ENCODE measurements at places on chromosomes 4 and X.

GRCh38 chr4:183304067-183304466 is 16.0 kb downstream of the CLDN22 start:
- DNase-seq: no peak

GRCh38 chrX:38661561-38661960 is 100.2 kb downstream of the TSPAN7 start:
- DNase-seq: no peak

GRCh38 chr4:186227221-186227620 is at the start of gene KLKB1:
Gene KLKB1, plus strand, starts transcription at chr4:186227507. Its CDS starts 689 bp downstream, at chr4:186228196.
- no peak for DNase-seq

- DNase-seq: no peak
These were observed 43.3 kb downstream of the MAML3 start for GRCh38 chr4:140110542-140111215.

DNA sequence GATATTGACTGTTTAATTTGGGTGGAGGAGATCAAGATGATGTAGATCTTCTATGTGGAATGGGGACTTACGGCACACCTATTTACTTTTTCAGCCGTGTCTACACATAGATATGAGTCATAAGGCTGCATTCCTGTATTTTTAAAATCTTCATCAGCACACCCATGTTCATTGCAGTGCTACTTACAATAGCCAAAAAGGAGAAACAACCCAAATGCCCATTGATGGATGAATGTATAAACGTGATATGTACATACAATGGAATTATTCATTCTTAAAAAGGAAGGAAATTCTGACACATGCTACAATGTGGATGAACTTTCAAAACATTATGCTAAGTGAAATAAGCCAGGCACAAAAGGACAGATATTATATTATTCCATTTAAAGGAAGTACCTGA is 98.6 kb downstream of the AASDH start:
- no peak for DNase-seq

GRCh38 chr4:31662951-31663350 is 942.8 kb downstream of the PCDH7 start:
- DNase-seq: no peak

DNA sequence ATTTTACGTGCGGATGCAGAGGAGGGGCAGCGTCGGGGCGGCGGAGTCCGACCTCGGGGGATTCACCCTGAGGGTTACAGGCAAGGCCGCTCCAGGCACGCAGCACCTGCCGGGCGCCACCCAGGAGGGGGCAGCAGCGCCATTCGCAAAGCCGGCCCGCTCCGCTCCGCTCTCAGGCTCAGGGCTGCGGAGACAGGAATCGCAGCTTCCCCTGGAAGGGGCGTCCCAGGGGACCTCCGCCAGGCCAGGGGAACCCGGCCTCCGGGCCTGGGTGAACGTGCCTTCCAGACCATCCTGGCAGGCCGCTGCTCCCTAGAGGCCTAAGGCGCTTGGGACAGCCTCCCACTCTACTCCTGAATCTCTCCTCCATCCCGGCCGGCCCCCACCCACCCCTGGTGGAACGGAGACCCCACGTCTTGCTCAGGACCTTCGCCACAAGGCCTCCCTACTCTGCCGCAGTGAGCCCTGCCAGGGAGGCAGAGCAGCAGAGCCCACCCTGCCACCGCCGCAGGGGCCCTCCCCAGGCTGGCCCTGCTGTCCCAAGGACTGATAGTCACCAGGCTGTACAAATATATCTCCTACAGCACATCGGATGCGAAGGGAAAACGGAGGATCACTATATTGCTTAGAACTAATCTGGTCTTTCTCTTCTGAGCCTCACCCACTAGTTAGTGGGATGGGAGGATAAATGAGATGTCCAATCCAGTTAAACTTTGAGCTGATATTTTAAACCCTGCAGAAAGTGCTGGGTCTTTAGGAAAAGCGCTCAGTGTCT is 115.0 kb downstream of the SMIM20 start:
- DNase-seq: no peak

DNA sequence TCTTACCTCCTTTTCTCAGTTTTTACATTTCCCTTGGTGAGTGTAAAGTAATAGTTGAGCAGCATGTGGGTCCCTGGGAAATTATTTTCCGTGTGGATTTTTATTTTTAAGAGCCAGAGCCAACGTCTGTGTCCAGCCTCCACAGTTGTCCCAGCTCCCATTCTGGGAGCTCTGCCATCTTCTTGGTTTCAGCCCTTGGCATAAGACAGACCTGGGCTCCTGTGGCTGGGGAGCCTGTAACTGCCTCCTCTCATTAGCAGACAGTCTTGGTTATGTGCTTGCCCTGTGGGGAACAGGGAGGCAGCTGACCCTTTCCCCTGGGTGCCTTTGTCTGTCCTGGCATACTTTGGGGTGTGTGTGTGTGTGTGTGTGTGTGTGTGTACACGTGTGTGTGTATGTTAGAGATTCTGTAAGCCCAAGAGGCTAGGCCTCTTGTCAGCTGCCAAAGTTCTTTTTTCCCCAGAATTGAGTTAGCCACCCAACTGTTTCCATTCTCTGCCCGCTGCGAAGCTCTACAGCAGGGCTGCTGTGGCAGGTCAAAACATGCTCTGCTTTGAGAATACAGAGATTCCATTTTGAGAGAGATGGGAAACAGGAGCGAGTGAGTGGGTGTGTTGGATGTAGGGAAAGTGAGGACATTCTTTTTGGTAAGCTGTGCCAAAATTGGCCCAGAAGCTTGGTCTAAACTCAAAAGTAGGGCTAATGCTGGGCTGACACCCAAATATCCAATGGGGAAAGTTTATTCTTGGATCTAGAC is 140.7 kb downstream of the TMEM164 start:
- DNase-seq: no peak

GRCh38 chr4:6272863-6273660 is 3.4 kb downstream of the WFS1 start:
- DNase-seq: peak; percentile 64

DNA sequence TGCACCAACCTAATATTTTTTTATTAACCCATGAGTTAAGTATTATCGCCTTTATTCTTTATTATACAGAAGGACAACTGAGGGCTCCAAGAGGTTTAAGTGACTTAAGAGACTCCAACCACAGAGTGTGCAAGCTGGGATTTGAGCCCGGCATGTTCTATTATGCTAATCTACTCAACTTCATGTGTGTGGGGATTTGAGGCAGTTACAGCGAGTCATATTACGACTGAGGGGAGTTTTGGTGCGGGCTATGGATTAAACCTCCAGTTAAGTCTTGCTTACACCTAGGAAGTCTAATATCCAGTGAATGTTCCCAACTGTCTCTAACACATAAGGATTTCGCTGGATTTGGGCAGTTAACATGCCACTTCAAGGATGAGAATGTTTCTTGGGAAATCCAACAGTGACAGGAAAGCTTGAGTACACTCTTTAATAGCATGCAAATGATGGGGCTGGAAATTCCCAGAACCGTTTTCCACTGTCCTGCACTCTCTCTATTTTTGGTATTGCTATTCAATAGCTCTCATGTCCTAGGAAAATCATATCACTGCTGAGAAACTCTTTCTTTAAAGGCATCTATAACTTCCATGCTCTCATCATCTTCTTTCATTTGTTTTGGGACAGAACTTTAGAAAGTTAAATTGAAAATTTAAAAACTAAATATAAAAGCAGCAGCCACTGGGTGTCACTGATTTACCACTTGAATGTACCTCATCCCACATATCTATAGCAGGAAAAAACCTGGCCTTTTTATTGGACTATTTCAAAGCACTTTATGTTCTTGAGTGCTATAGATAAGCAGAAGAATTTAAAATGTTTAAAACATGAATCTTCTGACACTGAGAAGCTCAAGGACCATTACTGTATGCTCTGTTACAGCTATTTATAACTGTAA is 165.1 kb upstream of the TTC29 start:
- peak; percentile 11 for DNase-seq

DNA sequence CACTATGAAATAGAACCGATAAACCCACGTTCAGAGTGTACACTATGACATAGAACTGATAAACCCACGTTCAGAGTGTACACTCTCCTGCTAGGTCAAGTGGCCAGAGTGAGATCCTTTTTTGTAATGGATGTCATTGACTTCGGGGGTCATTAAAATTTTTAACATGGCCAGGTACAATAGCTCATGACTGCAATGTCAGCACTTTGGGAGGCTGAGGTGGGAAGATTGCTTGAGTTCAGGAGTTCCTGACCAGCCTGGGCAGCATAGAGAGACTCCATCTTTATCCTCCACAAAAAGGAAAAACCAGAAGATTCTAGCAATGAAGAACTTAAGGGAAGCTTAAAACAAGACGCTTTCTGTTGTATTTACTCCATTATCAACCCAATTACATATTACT is 439.7 kb upstream of the FRG1 start:
- no peak for DNase-seq

DNA sequence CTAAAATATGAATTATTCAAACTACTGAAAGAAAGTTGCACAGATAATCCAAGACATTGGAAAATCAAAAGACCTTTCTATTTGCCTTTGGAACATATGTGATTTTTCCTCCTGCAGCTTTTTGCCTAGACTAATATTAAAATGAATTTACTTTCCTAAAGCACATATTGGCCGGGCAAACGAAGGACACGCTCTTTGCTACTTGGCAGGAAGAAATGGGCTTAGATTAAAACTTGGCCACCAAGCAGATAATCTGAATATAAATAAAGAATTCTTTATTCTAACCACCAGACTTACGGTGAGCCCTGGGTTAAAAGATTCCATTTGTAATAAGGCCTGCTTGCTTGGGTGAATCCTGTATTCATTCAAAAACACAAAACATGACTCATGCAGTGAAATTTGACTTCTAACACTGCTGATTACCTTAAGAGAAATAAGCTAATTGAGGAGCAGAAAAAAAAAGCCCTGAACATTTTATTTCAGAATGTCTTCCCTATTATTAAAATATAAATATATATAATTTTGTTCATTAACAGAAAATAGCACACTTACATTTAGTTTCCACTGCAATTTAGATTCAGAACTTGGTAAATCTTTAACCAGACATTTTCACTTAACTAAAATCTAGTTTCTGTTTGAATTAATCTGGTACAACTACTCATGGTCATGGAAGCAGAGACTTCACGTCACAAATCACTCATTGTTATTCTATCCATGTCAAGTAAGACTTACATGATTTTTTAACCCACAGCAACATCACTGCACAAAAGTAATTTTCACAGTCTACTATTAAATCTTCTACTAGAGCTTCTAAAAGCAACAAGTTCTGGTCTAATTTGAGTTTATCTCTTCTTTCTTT is 116.1 kb upstream of the PLAC1 start:
- no peak for DNase-seq

- DNase-seq: peak; percentile 69
These were observed 41.4 kb downstream of the SRPX2 start for GRCh38 chrX:100685284-100685996.

- no peak for DNase-seq
These were observed 50.3 kb downstream of the MED28 start for GRCh38 chr4:17664755-17665154.

DNA sequence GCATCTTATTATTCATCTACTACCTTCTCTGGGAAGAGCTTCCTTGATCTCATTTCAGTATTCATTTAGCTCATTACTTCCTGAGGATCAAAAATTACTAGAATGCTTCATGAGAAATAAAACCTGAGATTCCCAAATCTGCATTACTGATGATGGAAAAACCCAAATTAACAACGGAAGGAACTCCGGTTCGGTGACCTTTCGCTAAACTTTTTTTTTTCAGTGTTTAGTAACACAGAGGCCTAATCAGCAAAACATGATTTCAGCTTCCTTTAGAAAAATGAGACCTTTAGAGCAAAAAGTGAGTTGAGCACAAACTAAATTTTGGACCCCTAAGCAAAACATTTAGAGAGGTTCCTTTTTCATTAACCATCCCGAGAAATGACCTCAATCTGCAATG is 229.2 kb downstream of the MAML3 start:
- DNase-seq: no peak

DNA sequence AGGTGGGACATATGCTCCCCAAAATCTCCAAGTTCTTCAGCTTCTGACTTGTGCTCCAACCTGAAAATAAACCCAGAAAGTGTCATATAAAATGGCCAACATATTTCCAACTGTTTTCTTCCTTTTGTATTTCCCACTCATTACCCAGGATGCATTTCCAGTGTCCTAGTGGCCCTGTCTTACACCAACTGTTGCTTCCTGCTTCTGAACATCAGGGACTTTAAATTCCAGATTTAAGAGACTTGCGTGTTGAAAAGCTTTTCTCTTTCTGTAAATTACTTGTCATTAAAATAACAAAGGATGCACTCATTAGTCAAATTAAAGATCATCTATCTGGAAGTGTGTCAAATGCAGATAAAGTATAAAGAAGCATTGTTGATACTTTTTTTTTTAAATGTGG is 19.9 kb downstream of the MID1 start:
- no peak for DNase-seq

DNA sequence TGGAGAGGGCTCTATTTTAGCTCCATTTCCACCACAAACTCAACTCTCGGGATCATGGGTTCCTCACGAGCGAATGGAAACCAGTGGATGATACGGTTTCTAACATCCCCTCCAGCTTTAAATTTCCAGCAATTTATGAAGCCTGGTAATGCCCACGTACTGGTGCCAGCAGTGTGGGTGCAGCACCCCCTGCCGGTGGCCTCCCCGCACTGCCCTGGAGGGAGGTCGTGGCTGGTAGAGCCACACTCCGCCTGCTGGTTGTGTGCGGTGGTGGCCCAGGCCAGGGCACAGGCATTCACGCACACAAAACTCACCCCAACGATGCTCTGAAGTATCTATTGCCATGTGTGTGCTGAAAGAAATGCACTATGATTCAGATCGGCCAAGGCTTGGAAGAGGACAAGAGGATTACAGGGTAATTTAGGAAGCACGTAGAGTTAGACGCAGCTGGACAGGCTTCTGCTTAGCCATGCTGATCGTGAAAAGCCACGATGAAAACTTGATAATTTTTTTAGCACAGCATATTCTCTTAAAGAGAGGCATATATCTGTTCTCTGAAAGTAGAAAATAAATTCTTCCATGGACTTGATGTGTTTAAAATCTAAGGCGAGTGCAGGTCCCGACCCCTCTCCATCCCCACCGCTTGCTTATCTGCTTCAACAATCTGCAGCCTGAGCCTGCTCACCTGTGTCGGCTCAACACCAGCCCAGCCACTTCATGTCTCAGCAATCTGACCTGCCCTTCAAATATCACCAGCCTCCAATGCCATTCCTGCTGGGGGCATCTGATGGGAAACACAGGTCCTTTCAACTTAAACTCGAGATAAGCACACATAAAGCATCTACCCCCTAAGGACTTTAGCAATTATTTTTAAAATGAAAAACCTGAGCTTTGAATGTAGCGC is 59.1 kb downstream of the SCD5 start:
- peak; percentile 36 for DNase-seq

GRCh38 chr4:185896817-185897488 is 85.0 kb upstream of the SORBS2 start:
- DNase-seq: no peak

- no peak for DNase-seq
These were observed 35.8 kb downstream of the CPEB2 start for GRCh38 chr4:15037923-15038541.

DNA sequence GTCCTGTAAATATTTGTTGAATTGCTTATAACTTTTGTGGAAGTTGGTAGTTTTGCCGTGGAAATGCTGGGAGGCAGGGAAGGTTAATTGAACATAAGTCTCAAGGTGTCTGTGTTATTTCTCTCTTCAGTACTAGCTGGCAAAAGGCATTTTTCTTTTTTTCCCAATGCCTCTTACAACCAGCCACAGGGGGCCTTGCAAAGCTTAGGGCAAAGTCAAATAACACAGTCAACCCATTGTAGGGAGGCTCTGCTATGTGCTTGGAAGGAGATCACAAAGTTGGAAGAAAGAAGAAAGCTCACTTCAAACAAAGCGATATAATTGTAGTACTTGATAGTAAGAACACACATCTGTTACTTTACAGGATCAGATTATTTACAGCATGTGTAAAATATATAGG is 802.6 kb downstream of the PDHA2 start:
- no peak for DNase-seq

- DNase-seq: no peak
These were observed 136.3 kb downstream of the TMEM144 start for GRCh38 chr4:158346576-158346975.

Data from SW480 (cell line).